Pulmonary artery endothelial cell (primary cell): ENCODE measurements at places on chromosomes 5 and 9.

DNA sequence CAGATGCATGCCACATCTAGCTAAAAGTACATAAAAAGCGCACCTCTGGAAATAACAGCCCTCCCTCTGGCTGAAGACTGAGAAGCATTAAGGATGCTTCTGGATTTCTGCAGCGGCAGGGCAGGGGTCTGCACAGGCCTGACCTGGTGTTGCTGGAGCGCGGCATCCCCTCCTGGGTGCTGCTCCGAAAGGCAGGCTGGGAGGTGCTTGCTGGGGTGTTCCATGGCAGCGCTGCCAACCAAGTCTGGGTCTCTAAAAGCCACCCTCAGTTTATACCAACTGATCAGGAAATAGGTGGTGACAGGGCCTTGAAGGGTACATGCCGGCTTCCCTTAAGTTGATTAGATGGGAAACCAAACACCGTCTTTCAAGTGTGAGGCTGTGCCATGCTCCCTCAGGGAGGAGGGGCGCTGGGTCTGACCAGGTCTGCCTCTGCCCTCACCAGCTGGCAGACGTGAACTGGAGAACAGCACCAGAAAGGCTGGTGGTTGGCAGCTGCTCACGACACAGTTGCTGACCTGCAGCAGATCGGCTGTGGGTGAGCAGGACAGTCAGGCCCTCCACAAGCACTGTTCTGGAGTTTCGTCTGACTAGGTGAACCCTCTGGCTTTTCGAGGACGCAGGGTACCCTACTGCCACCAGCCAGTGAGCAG is 81.6 kb downstream of the DAP start:
- no peak for DNase-seq

DNA sequence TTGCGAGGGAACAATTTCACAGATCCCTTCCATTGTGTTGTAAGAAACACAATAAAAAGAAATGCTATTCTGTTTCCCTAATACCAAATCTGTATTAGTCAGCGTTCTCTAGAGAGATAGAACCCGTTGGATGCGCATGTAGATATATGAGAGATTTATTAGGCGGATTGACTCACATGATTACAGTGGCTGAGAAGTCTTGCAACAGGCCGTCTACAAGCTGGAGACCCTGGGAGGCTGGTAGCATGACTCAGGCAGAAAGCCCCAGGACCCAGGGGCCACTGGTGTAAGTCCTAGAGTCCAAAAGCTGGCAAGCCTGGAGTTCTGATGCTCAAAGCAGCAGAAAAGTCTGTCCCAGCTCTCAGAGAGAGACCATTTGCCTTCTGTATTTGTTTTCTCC is 18.4 kb upstream of the IL17B start:
- DNase-seq = no peak

DNA sequence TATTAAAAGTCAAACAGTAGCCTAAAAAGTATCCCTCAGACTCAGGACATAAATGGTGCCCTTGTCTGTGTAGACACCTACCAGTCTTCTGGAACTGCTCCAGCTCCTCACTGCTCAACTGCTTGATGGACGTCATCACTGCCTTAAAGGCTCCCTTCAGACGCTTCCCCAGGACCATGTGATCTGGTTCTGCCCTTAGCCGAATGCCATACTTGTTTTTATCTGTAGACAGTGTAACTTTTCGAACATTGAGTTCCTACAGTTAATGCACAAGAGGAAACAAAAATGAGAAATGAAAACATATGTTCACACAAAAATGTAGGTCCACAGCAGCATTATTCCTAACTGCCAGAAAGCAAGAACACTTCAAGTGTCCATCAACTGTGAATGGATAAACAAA is 46.2 kb downstream of the IARS1 start:
- DNase-seq = no peak

DNA sequence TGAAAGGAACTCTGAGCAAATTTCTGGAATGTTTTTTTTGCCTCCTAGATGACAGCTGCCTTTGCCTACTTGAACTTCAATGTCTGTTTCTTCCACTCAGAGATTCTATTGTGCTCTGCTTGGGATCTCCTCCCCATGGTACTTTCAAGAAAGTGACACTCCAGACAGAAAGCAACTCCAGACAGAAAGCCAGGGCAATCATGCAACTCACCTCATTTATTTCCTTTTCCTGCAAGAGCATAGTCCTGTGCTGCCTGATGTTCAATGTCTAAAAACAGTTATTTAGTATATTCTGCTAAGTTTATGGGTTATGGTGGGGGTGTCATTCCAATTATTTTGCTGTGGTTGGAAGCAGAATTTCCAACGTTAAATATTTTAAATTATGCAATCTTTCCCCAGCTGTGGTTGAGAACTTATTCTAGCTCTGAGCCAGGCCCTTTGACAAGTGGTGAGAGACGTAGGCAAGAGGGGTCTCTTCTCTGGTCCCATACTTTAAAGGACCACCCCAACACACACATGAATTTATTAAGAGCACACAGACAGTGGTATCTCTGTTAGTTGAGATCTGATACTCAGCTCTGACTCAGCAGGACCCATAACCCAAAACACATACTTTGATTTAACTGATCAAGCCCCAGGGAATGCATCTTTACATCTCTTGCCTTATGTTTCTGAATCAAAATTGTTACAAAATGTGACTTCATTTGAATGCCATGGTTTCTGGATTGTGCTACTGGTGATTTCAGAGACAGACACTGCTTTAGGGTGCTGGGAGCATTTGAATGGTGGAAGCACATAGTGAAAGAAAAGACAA is 39.5 kb upstream of the MAMDC2 start:
- no peak for DNase-seq

DNA sequence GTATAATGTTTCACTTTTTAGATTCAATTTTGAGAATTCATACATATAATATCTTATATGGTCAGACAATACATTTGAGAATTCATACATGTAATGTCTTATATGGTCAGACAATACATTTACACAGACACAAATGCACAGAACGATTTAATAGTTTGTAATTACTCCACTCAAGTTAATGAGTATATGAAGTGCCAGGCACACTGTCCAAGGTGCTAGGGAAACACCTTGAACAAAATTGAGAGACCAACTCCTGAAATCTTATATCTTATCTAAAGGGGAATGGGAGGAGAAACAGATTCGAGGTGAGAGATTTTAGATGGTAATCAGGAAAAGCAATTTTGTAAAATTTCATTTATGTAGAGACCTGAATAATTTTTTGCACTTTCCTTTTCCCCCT is 994.7 kb downstream of the CDH12 start:
- no peak for DNase-seq
